WTC11 (cell line): ENCODE measurements at places on chromosomes 16 and 17.

DNA sequence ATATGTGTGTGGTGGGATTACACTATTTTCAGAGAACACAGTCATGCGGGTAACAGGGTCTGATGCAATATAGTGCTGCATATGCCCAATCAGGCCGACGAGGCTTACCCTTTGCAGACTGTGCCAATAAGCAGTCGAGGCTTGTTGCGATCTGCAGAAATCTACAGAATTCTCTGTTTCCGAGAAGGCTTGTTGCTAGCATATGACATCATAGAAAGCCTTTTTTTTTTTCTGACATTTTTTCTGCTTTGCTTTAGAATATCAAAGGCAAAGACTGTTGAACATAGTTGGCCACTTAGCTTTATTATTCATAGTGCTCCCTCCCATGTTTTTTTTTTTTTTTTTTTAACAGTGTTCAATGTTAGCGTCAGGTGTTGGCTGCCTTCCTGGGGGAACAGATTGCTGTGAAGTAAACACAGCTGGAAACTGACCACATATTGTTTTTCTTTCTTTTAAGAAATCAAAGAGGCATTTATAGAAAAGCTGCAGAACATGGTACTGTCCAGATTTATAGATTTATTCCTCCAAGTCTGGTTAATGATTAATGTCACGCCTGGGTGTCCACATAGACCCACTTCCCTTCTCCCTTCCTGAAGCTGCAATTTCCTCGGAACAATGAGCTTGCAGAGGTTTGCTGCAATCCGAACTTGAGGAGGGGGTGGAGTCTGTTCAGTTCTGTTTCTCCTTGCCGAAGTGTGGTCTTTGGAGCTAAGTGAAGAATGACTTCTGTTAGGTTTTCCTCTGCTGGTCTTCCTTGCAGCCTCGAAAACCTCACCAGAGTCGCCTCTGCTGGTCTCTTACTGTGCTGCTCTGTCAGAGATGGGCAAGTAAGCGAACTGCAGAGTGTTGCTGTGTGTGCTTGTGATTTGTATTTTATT, 87.3 kb downstream of the MAP2K6 start:
- peak; percentile 17 for DNase-seq

DNA sequence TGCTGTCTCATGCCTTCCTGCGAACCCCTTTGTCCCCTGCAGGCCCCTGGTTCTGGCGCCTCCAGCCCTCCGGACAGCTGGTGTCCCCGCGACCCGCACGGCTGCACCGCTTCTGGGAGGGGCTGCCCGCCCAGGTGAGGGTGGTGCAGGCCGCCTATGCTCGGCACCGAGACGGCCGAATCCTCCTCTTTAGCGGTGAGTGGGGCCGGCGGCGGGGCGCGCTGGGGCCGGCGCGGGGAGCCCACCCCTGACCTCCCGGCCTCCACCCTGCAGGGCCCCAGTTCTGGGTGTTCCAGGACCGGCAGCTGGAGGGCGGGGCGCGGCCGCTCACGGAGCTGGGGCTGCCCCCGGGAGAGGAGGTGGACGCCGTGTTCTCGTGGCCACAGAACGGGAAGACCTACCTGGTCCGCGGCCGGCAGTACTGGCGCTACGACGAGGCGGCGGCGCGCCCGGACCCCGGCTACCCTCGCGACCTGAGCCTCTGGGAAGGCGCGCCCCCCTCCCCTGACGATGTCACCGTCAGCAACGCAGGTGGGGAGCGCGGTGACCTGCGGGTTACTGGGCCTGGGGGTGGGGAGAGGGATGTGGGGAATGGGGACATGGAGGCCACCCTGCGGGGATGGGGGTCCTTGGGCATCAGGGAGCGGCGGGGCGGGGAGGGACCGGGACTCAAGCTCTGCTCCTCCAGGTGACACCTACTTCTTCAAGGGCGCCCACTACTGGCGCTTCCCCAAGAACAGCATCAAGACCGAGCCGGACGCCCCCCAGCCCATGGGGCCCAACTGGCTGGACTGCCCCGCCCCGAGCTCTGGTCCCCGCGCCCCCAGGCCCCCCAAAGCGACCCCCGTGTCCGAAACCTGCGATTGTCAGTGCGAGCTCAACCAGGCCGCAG, 7.1 kb upstream of the IL32 start:
- DNase-seq: peak; percentile 76

DNA sequence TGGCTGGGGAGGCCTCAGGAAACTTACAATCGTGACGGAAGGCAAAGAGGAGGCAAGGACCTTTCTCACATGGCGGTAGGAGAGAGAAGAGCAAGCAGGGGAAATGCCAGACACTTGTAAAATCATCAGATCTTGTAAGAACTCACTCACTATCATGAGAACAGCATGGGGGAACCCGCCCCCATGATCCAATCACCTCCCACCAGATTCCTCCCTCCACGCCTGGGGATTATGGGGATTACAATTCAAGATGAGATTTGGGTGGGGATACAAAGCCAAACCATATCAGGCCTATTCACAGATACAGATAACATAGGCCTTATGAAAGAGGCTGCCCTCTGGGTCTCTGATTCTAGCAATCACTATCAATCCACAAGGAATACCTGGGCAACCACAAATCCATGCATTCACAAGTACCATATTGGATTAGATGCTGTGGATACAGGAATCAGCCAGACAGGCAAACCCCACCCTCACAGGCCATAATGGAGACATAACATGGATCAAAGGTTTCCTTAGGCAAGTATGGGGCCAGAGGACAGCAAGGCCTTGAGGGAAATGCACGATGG, 284.9 kb downstream of the SOX9 start:
- DNase-seq: no peak

DNA sequence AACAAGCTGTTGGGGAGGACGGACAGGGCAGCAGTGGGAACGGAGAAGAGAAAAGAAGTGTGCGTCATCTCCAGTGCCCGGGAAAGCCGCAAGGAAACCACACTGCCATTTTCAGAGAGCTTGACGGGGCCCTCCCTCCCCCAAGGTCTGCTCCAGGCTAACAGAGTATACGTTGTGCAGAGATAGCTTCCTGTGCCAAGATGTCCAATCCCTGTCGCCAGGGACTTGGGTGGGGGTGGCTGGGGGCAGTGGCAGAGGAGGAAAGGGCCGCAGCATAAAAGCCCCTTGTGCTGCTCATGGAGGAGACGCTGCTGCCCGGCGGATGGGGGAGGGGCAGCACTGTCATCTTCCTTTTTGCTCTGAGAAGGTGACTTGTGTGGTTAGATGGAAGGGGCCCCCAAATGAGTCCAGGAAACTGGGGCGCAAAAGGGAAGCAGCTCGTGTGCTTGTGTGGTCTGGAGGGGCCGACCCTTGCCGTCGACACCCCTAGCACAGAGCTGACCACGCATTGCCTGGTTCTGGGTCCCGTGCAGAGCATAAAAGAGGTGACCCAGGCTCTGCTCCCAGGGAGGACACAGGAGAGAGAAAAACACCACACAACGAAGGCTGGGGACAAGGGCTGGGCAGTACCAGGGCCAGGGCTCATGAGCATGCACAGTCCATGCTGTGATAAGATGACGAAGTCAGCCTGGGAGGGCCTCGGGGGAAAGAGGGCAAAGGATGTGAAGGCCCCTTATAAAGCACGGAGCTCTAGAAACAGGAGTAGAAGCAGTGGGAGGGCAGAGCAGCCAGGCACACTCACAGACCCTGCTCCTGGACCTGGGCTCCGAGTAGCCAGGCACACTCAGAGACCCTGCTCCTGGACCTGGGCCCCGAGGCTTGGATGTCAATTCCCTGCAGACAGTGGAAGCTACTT, 372.7 kb downstream of the SLC39A11 start:
- DNase-seq: no peak

- peak; percentile 73 for DNase-seq
Measured at GRCh38 chr16:66342294-66342900, 24.1 kb upstream of the CDH5 start.

DNA sequence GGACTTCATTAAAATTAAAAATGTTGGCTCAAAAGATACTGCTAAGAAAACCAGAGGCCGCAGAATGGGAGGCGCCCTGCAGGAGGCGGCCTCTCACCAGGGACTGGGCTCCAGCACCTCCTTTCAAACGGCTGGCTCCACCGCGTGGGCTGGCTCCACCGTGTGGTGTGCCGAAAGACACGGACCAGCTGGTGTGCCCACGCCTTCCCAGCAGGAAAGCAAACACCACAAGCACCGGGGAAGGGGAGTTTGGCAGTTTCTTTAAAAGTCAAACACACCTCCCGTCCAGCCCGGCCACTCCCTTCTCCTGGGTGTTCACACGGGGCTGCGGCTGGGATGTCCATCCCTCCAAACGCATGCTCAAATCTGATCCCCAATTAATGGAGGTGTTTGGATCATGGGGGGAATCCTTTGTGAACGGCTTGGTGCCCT, 13.9 kb downstream of the HAGH start:
- peak; percentile 70 for DNase-seq

- no peak for DNase-seq
Measured at GRCh38 chr16:89275837-89276720, 58.6 kb downstream of the ZNF778 start.
